GM12891 (cell line): ENCODE measurements at places on chromosomes 11 and 22.

GRCh38 chr11:15687342-15687741 lies 572.6 kb downstream of the INSC start:
- no peak for DNase-seq

- no peak for DNase-seq
These were observed 691.4 kb upstream of the CCDC179 start for GRCh38 chr11:23551706-23552105.

DNA sequence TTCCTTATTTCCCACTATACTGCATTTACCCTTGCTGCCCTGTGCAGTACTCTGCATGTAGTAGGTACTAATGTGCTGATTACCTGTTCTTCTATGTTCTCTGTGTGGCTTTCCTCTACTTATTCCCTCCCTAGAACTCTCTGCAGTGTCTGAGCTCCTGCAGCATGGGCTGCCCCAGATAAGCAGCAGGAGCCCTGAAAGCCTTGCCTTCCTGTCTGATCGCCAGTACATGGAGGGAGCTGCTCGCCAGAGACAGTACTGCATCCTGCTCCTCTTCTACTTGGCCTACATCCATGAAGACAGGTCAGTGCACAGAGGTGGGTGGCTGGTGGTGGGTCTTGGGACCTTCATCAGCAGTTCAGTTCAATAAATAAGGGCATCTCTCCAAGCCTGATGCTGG lies 42.2 kb upstream of the CCDC134 start:
- no peak for DNase-seq

- no peak for DNase-seq
These were observed 472.3 kb downstream of the MN1 start for GRCh38 chr22:27329131-27329850.

DNA sequence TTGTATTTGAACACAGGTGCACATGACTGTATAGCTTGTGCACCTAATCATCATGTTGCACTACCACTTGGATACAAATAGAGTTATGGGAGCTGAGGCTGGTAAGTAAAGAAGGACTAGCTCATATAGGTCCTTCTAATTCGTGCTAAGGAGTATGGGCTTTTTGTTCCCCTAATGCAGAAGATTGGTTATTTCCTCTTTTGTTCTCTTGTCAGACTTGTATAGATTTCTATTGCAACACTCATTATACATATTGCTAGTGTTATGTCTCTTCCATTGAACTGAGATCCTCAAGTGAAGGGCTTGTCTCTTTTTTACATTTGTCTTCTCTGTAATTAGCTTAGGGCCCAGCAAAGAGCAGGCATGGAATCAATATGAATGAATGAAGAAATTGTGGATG lies 54.1 kb upstream of the ARHGAP20 start:
- DNase-seq = no peak

DNA sequence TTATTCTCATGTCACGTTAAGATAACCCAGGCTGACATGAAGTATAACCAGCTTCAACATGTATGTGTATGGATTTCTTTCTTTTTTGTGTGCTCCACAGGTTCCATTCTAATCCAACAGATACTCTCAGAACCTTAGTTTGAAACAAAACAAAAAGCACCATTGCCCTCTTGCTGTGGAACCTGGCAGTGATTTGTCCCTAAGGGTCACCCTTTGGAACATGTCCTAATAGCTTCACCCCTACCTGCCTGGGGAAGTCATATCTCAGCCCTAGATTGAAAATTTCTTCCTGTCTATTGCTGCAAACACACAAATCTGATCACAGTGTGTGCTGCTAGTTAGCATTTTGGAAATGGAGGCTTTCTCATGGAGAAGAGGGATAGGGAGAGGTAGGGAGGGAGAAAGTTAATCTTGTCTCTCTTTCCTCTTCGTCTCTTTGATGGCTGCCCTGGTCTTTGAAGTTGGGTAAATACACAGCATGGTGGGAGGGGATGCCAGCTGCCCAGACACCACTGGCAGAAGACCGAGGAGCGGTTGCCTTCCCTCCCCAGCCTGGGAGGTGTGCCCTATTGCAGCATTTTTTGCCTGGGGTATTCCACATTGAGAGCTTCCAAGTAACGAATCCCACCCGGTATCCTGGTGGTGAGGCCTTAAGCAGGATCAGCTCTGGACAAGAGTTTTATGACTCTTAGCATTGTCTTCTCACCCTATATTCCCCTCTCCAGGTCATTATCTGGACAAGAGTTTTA lies 11.6 kb upstream of the CADM1 start:
- DNase-seq = no peak
